ENCODE measurements at places on chromosomes 5 and 9.

GRCh38 chr9:18605766-18606180 is 131.8 kb downstream of the ADAMTSL1 start:
- no peak for ATAC-seq

GRCh38 chr5:61734966-61735365 is 402.9 kb downstream of the ZSWIM6 start:
- no peak for ATAC-seq

- ATAC-seq, result no peak
Observed at GRCh38 chr5:438481-438981, 4.4 kb upstream of the EXOC3 start.

DNA sequence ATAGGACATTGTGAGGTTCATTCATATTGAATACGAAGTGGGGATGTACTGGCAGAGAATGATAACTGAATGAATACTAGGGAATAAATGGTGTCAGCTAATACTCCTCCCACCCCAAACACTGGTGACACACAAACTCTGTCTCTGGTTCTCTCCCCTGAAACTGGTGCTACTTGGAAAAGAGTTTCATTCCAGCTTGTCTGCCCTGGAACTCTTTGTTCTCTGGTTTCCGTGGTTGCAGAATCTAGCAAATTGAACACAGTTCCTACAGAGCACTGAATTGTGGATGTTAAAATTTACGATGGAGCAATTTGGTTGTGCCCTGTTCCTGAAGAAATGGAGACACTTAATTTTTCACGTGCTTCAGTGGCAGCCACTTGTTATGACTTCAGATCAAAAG is 181.7 kb downstream of the KCTD16 start:
- no peak for ATAC-seq

DNA sequence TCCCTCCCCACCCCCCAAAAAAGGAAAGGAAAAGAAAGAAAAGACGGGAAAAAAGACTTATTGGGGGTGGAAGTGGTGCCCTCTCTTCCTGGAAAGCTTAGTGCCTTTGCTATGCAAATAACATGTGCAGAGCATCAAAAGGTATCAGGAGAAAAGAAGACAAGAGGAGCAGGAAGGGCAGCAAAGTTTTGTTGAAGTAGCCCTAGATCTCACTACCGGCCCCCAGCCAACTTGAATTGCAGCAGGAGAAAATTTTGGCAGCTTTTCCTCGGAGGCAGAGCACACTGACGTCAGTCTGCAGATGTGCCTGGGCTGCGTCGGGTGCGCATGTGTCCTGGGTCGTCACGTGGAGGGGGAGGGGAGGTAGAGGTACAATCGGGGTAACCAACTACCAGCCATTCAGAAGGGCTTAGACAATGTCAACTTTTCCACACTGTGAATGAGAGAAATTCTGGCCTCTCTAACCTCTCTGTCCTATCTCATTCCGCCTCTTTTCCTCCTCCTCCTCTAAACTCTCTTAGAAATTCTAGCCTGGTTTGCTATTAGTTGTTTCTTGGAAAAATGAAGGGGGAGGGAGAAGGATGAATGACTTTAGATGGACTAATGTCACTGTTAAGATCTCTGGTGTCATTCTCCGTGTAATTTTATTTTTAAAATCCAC is at the start of gene ADAMTS6:
ADAMTS6 (minus strand) TSS at position 286 of the 661 bp plus-strand sequence. CDS start 8,247 bp downstream, outside the sequence.
- peak; percentile 95 for ATAC-seq
